Activated naive CD4-positive, alpha-beta T cell treated with Interleukin-2 at 50 U/mL for 16 hours (primary cell): ENCODE measurements at places on chromosomes 13 and 19.

- DNase-seq, result no peak
Measured at GRCh38 chr13:111926501-111927180, 140.3 kb upstream of the SOX1 start.

DNA sequence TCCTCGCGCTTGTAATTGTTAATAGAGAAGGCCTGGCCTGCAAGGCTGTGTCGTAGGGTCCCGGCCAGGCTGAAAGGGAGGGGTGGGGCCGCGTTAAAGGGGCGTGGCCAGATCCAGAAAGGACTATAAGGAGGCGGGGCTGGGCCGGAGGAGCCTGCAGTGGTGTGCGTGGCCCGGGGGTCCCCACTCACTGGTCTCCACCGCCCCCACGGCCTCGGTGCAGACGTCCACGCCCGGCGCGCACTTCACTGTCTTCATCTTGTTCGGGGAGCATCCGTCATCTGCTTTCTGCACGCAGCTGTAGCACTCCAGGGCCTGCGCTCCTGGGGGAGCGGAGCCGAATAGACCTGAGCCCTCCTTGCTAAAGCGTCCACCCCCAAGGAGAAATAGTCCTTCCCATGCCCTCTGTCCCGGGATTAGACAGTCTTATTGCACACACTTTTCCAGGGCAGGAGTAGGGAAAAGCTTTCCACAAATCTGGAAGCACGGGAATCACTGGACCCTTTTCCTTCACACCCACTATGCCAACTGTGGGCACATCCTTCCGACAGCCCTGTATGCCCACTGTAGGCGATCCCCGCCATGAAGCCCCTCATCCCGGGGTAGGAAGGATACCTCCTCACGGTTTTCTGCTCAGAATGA lies 1.2 kb downstream of the LYPD3 start:
- DNase-seq, result peak; percentile 75

- no peak for DNase-seq
Measured at GRCh38 chr13:21176982-21177284, 475 bp downstream of the MRPL57 start.

- DNase-seq, result no peak
Measured at GRCh38 chr19:48258350-48258749, 2.6 kb upstream of the CARD8 start.

GRCh38 chr19:32246006-32246405 lies 99.4 kb upstream of the ZNF507 start:
- DNase-seq, result no peak

DNA sequence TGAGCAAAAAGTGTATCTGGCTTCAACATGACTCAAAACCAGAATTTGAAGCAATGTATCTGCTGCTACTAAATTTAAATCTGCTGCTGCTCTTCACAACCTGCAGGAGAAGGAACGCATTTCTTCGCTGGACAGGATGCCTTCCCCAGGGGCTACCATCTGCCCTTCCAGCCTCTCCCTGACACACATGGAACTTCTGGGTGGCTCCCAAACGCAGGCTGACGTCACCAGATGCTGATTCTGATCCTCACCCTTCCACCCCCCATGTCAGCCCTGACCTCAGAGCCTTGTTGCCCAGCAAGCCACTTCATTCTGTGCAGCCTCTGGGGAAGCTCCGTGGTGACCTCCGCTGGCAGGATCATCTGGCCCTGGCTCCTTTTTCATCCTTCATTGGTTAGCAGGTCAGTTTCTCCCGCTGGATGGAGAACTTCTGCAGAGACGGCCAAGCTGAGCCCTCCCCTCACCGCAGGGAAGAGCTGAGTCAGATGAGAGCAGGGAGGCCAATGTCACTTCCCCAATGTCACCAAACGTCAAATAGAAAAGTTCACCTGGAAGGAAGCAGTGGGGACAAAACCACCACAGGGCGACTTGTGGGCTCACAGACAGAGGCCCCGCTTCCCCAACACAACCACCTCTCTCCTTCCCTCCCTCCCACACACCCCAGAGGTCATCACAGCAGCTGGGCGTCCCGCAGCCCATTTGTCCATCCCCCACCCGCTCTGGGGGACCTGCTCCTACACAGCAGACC lies 14.0 kb upstream of the RAB20 start:
- no peak for DNase-seq

DNA sequence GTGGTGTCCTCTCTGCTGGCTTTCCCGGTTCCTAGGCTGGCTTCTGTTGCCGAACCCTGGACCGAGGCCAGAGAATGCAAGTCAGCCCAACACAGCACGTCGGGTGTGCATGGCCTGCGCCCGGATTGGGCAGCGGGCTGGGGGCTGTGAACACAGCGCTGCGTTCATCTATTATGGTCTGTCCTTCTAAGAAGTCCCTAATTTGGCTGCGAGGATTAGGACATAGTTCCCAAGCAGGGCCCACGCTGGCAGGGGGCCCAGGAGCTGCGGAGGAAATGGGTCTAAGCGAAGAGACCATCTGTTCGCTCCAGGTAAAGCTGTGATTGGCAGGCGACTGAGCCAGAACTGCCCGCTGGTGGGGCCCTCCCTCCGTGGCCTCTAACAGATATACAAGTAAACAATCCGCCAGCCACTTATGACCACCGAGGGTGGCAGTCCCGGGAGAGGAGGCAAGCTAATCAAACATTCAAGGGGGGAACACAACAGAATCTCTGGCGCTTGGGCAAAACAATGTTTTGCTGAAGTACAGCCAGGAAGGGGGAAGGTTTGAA lies 6.0 kb downstream of the SYCE2 start:
- no peak for DNase-seq

DNA sequence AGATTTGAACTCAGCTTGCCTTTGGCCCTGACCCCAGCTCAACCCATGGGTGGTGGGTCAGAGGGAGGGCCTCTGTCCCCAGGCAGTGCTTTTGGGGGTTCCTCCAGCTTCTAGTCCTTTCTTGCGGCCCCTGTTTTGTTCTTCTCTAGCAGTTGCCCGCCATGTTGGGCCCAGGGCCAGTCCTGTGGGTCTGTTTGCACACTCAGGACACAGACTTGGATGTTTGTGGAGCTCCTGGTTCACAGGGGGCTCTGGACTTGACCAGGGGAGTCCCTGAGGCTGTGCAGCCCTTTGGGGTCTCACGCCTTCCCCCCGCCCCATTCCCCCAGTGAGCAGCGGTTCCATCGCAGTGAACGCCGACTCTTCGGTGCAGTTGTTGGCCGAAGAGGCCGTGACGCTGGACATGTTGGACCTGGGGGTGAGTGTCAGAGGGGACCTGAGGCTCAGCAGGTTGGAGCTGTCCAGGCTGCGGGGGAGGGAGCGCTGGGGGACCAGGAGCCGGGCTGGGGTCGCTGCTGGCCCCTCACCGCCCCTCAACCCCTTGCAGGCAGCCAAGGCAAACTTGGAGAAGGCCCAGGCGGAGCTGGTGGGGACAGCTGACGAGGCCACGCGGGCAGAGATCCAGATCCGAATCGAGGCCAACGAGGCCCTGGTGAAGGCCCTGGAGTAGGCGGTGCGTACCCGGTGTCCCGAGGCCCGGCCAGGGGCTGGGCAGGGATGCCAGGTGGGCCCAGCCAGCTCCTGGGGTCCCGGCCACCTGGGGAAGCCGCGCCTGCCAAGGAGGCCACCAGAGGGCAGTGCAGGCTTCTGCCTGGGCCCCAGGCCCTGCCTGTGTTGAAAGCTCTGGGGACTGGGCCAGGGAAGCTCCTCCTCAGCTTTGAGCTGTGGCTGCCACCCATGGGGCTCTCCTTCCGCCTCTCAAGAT lies 2.5 kb downstream of the ATP5F1D start:
- peak; percentile 86 for DNase-seq

GRCh38 chr13:97719736-97720135 lies 233.7 kb upstream of the IPO5 start:
- no peak for DNase-seq

- no peak for DNase-seq
Measured at GRCh38 chr19:35484252-35485036, 5.8 kb downstream of the KRTDAP start.

- no peak for DNase-seq
Measured at GRCh38 chr19:2332341-2333026, 4.0 kb downstream of the SPPL2B start.

- no peak for DNase-seq
Measured at GRCh38 chr13:35698911-35699576, 222.6 kb upstream of the MAB21L1 start.

- no peak for DNase-seq
Measured at GRCh38 chr19:4181053-4181508, 1.3 kb downstream of the SIRT6 start.
